Natural killer cell treated with Interleukin-12 subunit alpha and Interleukin-12 subunit beta and Interleukin-15 and Interleukin-18, amount 100 ng/mL, for 72 hours (primary cell): ENCODE measurements at places on chromosomes 12 and 14. TPM values are rescaled to one million over a fixed set of nuclear protein-coding genes. Genes with fewer than 3 reads are reported as not detected.
A peak's percentile ranks its signal among the peaks of the same experiment; 100 is the strongest.

DNA sequence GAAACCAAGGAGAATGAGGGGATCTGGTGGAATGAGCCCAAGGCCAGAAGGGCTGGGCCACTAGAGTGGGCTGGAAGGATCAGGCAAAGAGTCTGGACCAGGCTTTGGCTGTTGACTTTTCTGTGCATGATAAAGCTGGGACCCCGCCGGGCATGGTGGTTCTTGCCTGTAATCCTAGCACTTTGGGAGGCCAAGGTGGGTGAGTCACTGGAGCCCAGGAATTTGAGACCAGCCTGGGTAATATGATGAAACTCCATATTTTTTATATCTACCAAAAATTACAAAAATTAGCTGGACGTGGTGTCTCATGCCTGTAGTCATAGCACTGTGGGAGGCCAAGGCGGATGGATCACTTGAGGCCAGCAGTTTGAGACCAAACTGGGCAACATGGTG lies 393 bp upstream of the KLHL33 start:
- H3K4me1 ChIP-seq: peaks cover 6% of the 10 kb centered on the region
- no peaks in the 10 kb centered on the region for H3K36me3 ChIP-seq
- no peak overlapping the region for H3K4me3 ChIP-seq
- no peaks in the 10 kb centered on the region for H3K27me3 ChIP-seq

GRCh38 chr12:62697893-62698292 lies 231.3 kb downstream of the MON2 start:
- H3K36me3 ChIP-seq: no peaks in the 10 kb centered on the region
- no peaks in the 10 kb centered on the region for H3K4me1 ChIP-seq
- H3K4me3 ChIP-seq: no peak overlapping the region
- no peaks in the 10 kb centered on the region for H3K27me3 ChIP-seq
- no peak for DNase-seq

- H3K27ac ChIP-seq: no peak overlapping the region
- DNase-seq: no peak
- no peaks in the 10 kb centered on the region for H3K36me3 ChIP-seq
- no peak overlapping the region for H3K4me3 ChIP-seq
- H3K4me1 ChIP-seq: no peaks in the 10 kb centered on the region
- H3K27me3 ChIP-seq: no peaks in the 10 kb centered on the region
Observed at GRCh38 chr12:38159092-38159551, 157.5 kb upstream of the ALG10B start.

DNA sequence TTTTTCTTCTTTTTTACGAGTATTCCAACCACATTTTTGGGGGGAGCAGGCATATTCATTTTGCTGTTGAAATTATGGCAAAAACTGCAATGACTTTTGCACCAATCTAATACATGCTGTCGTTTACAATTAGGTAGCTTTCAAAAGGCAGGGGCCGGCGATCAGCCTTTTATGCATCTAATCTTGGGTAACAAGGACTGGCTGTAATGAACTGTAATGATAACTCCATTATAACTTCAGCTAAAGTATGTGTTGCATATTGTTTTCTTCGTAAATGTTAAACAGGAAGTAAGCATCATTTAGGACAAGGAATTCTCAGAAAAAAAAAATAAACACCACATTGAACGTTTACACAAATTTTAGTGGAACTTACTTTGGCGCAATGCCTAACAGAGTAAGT lies 30.3 kb upstream of the KLRF1 start:
- H3K27ac ChIP-seq: peak overlapping the region; percentile 95
- no peak for DNase-seq
- no peaks in the 10 kb centered on the region for H3K27me3 ChIP-seq
- H3K4me3 ChIP-seq: peak overlapping the region; percentile 90

GRCh38 chr12:79370021-79370420 lies 320.7 kb downstream of the PAWR start:
- H3K4me3 ChIP-seq: no peak overlapping the region
- H3K4me1 ChIP-seq: no peaks in the 10 kb centered on the region
- H3K36me3 ChIP-seq: no peaks in the 10 kb centered on the region
- H3K27ac ChIP-seq: no peak overlapping the region

GRCh38 chr12:64733857-64734256 lies 25.3 kb downstream of the GNS start:
- H3K27me3 ChIP-seq: no peaks in the 10 kb centered on the region
- DNase-seq: no peak
- no peak overlapping the region for H3K4me3 ChIP-seq
- peaks cover 22% of the 10 kb centered on the region for H3K4me1 ChIP-seq
- no peak overlapping the region for H3K27ac ChIP-seq

GRCh38 chr14:100841761-100842403 lies 16.0 kb downstream of the MEG3 start:
- no peaks in the 10 kb centered on the region for H3K36me3 ChIP-seq
- H3K27ac ChIP-seq: no peak overlapping the region
- no peak for DNase-seq
- H3K27me3 ChIP-seq: no peaks in the 10 kb centered on the region

- H3K4me1 ChIP-seq: peaks cover 3% of the 10 kb centered on the region
- no peak overlapping the region for H3K4me3 ChIP-seq
Observed at GRCh38 chr14:36275741-36276140, 44.7 kb downstream of the MBIP start.

DNA sequence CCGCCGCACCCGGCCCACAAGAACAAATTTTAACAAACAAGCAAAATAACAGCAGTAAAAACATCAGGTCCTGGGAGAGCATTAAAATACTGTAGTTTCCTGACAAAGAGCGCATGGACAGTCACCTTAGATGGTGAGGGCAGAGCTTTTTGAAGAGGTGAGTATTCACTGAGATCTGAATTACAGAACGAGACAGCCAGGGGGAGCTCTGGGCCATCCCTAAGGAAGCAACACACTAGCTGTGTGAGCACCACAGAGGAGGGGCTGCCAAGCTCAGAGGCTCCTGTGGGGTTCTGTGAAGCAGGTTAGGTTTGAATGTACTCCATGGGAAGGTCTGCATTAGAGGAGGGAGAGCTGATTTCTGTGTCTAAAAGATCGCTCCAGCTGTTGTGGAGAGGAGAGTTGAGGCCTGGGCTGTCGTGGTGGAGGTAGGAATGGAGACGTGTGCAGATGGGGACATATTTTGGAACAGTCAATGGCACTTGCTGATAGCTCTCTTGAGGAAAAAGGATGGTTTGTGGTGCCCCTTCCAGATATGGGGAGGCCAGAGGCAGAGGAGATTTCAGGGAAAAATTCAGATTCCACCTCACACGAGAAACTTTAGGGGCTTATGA lies 72.9 kb downstream of the TRAFD1 start:
- H3K27me3 ChIP-seq: no peaks in the 10 kb centered on the region
- no peak overlapping the region for H3K27ac ChIP-seq
- DNase-seq: no peak
- H3K4me3 ChIP-seq: no peak overlapping the region
- no peaks in the 10 kb centered on the region for H3K4me1 ChIP-seq

- peaks cover 19% of the 10 kb centered on the region for H3K36me3 ChIP-seq
- H3K4me1 ChIP-seq: peaks cover 8% of the 10 kb centered on the region
- DNase-seq: no peak
- no peak overlapping the region for H3K4me3 ChIP-seq
- H3K27me3 ChIP-seq: no peaks in the 10 kb centered on the region
- no peak overlapping the region for H3K27ac ChIP-seq
Observed at GRCh38 chr12:94374124-94374523, 85.5 kb downstream of the CEP83 start.

DNA sequence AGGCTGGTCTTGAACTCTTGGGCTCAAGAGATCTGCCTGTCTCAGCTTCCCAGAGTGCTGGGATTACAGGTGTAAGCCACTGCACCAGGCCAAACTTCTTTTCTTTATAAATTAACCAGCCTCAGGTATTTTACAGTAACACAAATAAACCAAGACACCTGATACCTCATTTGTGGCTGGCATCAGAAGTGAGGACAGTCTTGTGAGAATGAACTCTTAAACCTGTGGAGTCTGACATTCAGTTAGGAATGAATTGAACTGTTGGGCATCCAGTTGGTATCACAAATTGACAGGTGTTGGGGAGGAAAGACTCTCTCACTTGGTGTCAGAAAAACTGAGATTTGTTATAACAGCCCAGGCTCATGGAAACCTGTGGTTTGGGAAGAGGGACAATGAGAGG lies 120.5 kb downstream of the DENND5B start:
- DNase-seq: no peak
- no peaks in the 10 kb centered on the region for H3K36me3 ChIP-seq
- H3K4me3 ChIP-seq: no peak overlapping the region
- no peaks in the 10 kb centered on the region for H3K27me3 ChIP-seq

GRCh38 chr12:47385653-47386052 lies 305.9 kb upstream of the AMIGO2 start:
- no peak overlapping the region for H3K4me3 ChIP-seq
- DNase-seq: no peak
- H3K27me3 ChIP-seq: no peaks in the 10 kb centered on the region
- peaks cover 4% of the 10 kb centered on the region for H3K36me3 ChIP-seq
- no peak overlapping the region for H3K27ac ChIP-seq

GRCh38 chr12:65464930-65465329 lies 186.4 kb downstream of the MSRB3 start:
- no peaks in the 10 kb centered on the region for H3K27me3 ChIP-seq
- H3K27ac ChIP-seq: no peak overlapping the region
- no peaks in the 10 kb centered on the region for H3K4me1 ChIP-seq
- no peak for DNase-seq

DNA sequence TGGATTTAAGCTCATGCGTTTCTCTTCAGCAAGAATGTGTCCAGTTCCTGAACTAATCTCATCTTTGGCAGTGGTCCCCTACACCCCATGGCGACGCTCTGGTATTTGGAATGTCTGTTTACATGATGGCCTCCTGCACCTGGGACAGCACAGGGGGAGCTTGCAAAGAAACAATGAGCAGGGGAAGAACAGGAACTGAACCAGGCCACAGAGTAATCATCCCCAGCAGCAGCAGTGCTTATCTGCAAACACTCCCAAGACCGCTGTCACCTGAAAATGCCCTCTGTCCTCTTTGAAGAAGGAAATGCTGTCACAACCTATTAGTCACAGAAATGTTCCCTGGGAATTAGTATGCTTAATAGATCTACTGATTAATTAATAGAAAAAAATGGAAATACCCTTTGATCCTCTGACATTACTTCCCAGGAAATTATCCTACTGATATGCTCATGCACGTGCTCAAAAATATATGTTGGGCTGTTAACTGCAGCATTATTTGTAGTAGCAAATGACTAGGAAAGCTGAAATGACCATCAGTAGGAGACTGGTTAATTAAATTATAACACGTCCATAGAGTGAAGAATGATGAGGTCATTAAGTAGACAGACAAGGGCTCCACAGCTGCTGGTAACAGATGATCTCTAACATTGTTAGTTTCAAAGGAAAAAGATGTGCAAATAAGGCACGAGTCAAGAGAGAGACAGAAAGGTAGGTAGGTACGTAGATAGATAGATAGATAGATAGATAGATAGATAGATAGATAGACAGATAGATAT lies 279.3 kb upstream of the FLRT2 start:
- H3K4me1 ChIP-seq: peaks cover 5% of the 10 kb centered on the region
- no peaks in the 10 kb centered on the region for H3K36me3 ChIP-seq
- H3K27ac ChIP-seq: no peak overlapping the region
- no peaks in the 10 kb centered on the region for H3K27me3 ChIP-seq

- peak overlapping the region; percentile 100 for H3K27ac ChIP-seq
- H3K4me1 ChIP-seq: peaks cover 44% of the 10 kb centered on the region
- no peak for DNase-seq
Observed at GRCh38 chr14:67486890-67487289, 1.6 kb downstream of the TMEM229B start.

KRT6C gene
- not detected for total RNA-seq

HHIPL1 gene
- total RNA-seq: not detected

PIWIL1 gene
- not detected for total RNA-seq

RIMBP2 gene
- total RNA-seq: not detected

MYF6 gene
- total RNA-seq: not detected
